GM23338 (cell line): ENCODE measurements at places on chromosomes 5 and 9. TPM values are rescaled to one million over a fixed set of nuclear protein-coding genes. Genes with fewer than 3 reads are reported as not detected.

DNA sequence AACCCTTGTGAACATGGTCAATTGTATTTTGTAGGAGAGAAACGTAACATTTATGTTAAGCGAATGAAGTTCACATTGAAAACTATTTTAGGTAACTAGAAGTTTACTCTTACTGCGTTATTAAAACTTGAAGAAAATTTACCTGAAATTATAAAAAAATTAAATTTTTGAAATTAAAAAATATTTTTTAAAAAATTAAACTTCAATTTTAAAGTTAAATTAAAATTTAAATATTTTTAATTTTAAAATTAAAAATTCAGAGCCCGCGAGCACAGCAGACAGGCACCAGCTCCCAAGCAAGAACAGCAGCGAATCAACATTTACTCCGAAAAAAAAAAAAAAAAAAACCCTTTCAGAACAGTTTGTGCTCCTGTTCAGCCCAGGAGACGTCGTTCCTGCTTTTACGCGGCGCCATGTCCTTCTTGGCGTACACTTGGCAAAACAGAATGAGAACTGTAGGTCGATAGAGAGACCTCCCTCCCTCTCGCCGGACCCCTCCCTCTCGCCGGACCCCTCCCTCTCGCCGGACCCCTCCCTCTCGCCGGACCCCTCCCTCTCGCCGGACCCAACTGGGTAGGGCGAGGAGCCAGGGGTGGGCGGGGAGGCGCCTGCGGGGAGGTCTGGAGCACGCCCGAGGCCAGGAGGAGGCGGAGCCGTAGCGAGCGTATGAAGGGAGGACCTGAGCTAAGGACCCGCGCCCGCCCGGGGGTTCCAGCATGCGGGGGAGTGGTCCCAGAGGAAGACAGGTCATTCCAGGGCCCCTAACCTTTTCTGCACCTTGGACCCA, 235.8 kb downstream of the ROR2 start:
- H3K27me3 ChIP-seq: no peaks in the 10 kb centered on the region
- H3K36me3 ChIP-seq: no peaks in the 10 kb centered on the region
- DNase-seq: peak; percentile 86
- no peak overlapping the region for H3K27ac ChIP-seq
- H3K4me1 ChIP-seq: no peaks in the 10 kb centered on the region
- H3K4me3 ChIP-seq: peak overlapping the region; percentile 46

GRCh38 chr9:126775926-126776325, 28.9 kb upstream of the ZBTB43 start:
- no peak overlapping the region for H3K4me3 ChIP-seq
- no peaks in the 10 kb centered on the region for H3K27me3 ChIP-seq
- DNase-seq: no peak
- H3K4me1 ChIP-seq: no peaks in the 10 kb centered on the region

DNA sequence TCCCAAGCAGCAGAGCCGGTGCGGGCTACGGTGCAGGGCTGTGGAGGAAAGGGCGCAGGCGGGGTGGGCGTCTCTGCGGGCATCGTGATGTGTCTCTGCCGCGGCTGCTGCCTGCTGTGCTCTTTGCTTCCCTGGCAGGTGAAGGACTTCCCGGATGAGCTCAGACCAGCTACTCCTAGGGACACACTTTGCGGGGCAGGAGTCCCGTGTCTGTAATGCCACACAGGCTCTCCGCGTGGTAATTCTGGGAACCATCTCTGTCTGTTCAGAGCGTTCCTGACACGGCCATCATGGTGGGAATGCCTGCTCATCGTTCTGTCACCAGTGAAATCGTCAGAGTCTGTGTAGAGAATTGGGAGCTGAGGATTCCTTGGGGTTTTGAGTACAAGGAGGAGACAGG, 235.5 kb downstream of the FANCC start:
- H3K27ac ChIP-seq: no peak overlapping the region
- no peak for DNase-seq
- H3K4me3 ChIP-seq: no peak overlapping the region
- 0 out of 2 replicates have a peak, but pooled peaks cover 8% of the 10 kb centered on the region for H3K4me1 ChIP-seq
- no peaks in the 10 kb centered on the region for H3K27me3 ChIP-seq
- no peaks in the 10 kb centered on the region for H3K36me3 ChIP-seq

DNA sequence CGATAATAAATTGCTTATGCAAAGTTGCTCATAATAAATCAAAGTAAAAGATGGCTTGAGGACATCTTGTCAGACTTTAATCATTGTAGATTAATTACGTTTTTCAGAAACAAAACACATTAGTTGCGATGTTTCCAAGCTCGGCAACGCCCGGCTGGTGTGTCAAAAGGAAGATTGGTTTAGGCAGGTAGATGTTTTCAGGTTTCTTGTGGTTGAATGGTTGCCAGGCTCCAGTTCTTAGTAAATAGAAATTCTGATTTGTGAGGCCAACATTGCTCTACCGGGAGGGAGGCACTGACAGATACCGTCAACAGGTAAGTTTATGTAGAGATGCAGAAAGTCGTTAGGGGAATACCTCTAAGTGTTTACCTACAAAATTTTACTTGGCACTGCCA, 280.3 kb downstream of the NPR3 start:
- no peaks in the 10 kb centered on the region for H3K36me3 ChIP-seq
- no peak overlapping the region for H3K27ac ChIP-seq
- no peaks in the 10 kb centered on the region for H3K27me3 ChIP-seq
- no peaks in the 10 kb centered on the region for H3K4me1 ChIP-seq
- no peak overlapping the region for H3K4me3 ChIP-seq

DNA sequence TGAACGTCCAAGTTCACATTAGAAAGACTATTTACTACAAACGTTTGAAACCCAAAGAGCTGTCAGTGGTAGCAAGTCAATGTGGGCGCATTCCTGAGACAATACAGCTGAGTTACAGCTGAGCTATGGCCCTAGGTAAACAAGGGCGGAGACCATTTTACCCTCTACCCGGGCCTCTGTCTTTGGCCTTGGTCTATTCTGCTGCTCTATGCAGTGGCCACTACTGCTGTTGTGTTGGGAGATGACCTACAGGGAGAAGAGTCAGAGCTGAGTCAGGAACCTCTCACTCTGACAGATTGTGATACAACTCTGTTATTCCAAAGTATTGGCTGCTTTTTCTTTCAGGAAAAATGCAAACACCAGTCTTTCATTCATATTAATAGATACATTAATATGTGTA, 700.6 kb downstream of the SEMA5A start:
- no peaks in the 10 kb centered on the region for H3K27me3 ChIP-seq
- H3K4me1 ChIP-seq: peaks cover 3% of the 10 kb centered on the region; the same call in 1 of the 2 replicates
- DNase-seq: no peak

DNA sequence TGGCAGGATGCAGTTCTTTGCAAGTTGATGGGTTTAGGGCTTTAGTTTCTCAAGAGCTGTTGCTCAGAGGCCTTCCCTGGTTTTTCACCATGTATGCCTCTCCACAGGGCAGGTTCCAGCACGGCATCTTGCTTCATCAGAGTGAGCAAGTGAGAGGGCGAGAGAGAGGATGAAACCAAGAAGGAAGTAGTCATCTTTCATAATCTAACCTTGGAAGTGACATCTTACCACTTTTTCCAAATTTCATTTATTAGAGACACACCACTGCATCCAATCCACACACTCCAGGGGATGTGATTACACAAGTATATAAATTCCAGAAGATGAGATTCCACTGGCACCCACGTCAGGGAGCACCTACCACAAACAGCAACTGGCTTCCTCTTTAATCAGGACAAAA, 294.4 kb downstream of the MARCHF11 start:
- H3K27ac ChIP-seq: no peak overlapping the region
- no peak overlapping the region for H3K4me3 ChIP-seq
- no peak for DNase-seq
- H3K4me1 ChIP-seq: no peaks in the 10 kb centered on the region

GRCh38 chr5:173829826-173830225, 58.3 kb upstream of the CPEB4 start:
- H3K27ac ChIP-seq: no peak overlapping the region
- no peaks in the 10 kb centered on the region for H3K27me3 ChIP-seq
- no peak for DNase-seq
- no peaks in the 10 kb centered on the region for H3K4me1 ChIP-seq
- no peaks in the 10 kb centered on the region for H3K36me3 ChIP-seq
- H3K4me3 ChIP-seq: no peak overlapping the region

DNA sequence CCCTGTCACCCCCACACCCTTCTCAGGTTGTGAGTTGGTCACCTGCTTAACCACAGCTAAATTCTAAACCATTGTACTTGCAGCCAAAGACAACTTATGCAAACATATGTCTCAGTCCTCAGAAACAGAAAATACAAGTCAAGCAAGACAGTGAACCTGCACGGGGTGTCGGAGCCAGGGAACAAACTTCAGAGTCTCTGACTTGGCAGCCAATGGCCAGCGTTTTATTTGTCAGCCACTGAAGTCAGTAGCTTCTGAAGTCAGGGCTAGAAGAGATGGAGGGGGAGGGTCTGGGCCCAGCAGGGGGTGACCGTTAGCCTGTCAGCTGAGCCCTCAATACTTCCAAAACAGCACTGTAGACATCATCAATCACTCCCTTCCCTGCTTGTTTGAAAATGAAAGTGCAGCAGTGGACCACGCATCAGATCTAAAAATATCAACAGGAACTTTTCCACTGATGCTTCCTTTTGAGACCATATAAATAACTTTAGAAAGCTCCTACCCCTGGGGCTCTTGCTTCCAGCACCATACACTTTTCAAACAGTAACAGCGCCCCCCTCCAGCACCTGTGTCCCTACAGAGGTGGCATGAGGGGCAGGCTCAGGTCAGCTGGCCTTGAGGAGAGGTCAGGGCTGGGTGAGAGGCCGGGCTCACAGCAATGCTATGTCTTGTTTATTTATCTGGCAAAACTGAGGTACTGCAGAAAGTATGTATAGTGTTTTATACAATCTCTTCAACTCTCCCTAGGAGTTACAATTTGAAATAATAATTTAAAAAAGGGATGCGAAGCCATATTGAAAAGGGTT, 142.5 kb downstream of the ACER2 start:
- 0 out of 2 replicates have a peak, but pooled peaks cover 10% of the 10 kb centered on the region for H3K4me1 ChIP-seq
- no peak overlapping the region for H3K4me3 ChIP-seq
- no peak overlapping the region for H3K27ac ChIP-seq
- H3K36me3 ChIP-seq: no peaks in the 10 kb centered on the region

DNA sequence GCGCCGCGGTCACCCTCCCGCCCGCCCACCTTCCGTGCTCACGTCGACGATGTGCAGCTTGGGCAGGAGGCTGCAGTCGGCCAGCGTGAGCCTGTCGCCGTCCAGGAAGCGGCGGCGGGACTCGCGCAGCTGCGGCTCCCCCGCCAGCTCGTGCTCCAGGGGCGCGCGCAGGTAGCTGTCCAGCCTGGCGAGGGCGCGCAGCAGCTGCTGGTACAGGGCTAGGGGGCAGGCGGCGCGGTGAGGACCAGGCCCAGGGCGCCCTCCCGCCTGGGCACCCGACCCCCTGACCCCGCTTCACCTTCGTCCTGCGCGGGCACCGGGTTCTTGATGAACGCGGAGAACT, 1.5 kb downstream of the CLIC3 start:
- DNase-seq: peak; percentile 74
- no peak overlapping the region for H3K27ac ChIP-seq
- no peaks in the 10 kb centered on the region for H3K36me3 ChIP-seq
- peaks cover 50% of the 10 kb centered on the region for H3K27me3 ChIP-seq
- peak overlapping the region; percentile 55 for H3K4me3 ChIP-seq

DNA sequence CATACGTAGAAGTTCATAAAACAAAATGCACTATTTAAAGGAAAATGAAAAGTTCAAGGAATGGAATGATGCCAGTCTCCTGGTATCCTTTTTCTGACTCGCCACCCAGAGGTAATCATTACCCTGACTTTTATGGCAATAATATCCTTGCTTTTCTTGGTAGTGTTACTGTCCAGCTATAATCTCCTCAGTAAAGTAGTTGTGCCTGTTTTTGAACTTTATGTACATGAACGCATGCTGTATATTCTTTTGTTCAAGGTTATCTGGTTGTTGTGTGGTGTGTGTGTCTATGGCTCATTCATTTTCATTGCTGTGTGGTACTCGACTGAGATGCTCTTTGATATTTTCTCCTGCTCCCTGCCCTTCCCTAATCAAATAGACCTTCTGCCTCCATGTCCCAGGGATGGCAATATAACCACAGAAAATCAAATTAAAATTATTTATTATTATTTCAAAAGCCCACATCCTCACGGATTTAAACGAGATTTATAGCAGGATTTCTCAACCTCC, 29.2 kb upstream of the FBP1 start:
- H3K27ac ChIP-seq: no peak overlapping the region
- no peak overlapping the region for H3K4me3 ChIP-seq
- no peak for DNase-seq
- H3K27me3 ChIP-seq: no peaks in the 10 kb centered on the region

FBXW2 gene
- 47.6 and 55.2 TPM in 2 replicates for total RNA-seq

SLC6A18 gene
- not detected in 2 replicates for total RNA-seq
